ENCODE measurements at places on chromosomes 1 and 21.
A peak's percentile ranks its signal among the peaks of the same experiment; 100 is the strongest.

DNA sequence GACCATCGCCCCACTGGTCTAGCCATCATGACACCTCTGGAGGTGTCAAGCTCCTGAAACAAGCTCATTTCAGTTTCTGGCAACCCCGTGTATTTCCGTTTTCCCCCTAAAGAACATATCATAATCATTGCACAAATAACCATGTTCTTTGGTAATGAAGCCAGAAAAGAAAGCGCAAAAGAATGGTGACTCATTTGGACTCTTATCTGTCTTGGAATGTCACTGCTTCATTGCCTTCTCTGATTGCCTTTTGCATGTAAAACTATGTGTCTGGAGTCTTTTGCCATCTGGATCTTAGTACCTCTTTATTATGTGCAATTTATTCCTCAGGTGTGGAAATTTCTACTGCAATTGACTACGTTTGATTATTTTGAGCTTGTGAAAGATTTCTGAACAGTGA, 110.5 kb downstream of the COLGALT2 start:
- DNase-seq: no peak

GRCh38 chr1:204404629-204405028, 7.0 kb downstream of the PPP1R15B start:
- no peak for DNase-seq

GRCh38 chr1:3924186-3924824, 24.2 kb upstream of the C1orf174 start:
- DNase-seq: no peak

DNA sequence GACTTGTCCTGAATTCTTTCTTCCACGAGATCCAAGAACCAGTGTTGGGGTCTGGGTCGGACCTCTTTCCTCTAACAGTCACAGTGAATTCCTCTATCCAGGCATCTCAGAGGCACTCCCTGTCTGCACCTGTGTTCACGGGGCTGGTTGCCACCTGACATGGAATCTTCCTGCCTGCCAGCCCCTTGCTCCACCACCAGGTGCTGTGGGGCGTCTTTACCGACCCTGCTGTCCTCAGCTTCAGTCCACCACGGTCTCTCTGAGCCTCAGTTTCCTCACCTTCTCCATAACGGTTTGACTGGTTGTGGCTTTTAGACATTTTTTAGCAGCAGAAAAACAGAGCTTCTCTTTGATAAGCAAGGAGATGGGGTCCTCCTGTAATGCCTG, 62.7 kb downstream of the SDC3 start:
- DNase-seq: no peak

DNA sequence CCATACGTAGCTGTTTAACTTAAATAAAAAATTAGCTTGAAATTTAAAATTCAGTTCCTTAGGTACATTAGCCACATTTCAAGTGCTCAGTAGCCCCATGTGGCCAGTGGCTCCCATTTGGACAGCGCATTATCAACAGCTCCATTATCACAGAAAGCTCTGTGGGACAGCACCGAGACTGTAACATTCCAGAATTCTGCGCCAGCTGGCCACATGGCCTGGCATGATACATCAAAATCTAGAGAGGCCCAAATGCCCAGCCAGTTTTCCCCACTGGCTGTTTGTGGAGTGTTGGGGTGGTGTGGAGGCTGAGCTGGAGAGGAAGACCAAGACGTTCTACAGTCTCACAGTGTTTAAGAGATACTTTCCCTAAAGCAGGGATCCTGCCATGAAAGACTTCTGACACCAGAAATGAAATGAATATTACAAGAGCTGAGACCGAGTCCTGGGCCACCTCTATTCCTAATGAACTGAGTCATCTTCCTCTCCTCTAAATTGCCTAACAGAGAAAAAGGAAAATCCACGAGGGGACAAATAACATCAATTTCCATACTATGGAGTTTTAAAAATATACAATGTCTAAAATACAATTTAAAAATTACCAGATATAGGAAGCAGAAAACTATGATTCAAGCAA, 27.3 kb upstream of the ACTA1 start:
- DNase-seq: no peak

DNA sequence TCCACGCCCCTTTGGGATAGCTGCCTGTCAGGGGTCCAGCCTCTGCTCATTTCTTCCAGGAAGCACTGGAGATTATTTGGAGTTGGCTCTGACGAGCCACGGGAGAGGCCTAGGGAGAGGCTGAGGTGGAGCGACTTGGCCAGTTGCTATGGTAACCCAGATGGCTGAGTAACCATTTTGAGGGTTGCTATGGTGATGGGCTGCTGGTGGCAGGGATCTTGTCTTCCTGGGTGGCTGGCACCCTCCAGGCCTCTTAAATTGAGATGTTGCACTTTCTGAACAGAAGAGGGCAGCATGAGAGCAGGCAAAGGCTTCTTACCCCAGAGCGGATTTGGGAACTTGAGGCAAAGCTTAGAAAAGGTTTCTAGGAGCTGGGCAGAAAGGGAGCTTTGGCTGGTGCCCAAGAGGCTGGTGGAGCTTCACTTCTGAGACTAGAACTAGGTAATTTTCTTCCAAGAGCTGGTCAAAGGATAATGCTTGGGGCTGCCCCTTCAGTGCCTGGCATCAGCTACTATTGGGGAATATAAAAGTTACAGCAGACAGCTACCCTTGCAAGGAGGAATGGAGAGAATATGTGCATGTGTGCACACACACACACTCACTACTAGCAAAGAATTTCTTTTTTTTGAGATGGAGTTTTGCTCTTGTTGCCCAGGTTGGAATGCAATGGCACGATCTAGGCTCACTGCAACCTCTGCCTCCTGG, 72.5 kb downstream of the NDUFS5 start:
- DNase-seq: peak; percentile 69

GRCh38 chr1:189431447-189431846, 1046.2 kb downstream of the BRINP3 start:
- no peak for DNase-seq

DNA sequence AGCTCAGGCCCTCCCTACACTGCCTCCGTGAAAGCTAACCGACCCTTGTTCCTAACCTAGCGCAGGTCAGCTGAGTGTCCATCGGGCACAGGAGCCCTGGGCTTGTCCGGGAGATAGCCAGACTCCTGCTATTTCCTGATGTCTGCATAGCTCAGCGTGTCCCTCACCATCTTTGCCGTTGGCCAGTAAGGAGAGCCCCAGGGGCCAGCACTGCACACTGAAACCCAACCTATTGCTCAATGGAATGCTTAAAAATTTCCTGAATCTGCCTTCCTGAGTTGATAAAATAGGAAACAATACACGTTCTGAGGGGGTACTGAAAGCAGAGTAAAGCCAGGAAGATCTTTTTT, 2.2 kb downstream of the RUNX1 start:
- no peak for DNase-seq

GRCh38 chr1:160759740-160760139, 20.7 kb downstream of the SLAMF7 start:
- DNase-seq: no peak

GRCh38 chr1:8382608-8383505, 64.9 kb downstream of the SLC45A1 start:
- DNase-seq: no peak

- no peak for DNase-seq
These were observed 1.0 kb downstream of the AKR7A2 start for GRCh38 chr1:19310720-19311502.

DNA sequence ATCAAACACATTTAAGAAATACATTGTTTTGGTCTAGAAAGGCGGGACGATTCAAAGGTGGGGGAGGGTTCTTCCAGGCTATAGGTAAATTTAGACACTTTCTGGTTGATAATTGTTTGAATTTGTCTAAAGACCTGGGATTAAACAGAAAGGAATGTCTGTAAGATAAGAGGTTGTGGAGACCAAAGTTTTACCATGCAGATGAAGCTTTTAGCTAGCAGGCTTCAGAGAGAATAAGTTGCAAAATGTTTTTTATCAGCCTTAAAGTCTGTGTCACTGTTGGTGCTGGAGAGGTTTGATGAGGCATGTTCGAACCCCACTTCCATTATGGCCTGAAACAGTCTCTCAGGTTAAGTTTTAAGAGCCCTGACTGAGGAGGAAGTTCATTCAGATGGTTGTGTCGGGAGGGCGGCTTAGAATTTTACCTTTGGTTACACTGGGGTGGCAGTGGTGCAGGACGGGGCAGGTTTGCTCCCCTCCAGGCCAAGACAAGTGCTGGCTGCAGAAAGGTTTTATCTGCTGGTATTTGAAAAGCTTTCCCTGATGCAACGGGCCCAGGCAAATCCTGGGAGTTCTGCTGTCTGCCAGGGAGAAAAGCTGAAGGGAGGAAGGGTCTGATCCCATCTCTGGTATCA, 16.0 kb upstream of the SLC2A5 start:
- DNase-seq: no peak

DNA sequence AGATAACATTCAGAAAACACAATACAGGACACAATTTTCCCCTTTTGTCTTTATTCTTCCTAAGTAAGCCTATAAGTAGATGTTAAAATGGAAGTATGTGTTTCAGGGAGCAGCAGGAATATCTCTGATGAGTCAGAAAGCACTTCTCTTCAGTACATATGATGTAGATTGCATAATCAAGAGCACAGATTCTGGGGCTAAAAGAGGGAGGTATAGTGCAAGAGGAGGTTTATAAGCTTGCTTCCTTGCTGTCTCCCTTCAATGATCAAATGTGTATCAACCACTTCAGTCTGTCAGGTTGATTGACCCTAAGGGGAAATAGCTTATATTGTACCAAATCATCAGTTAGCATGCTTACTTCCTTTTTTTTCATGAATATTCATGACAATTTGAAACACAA, 822.8 kb downstream of the BRINP3 start:
- no peak for DNase-seq

GRCh38 chr1:76066394-76066793, 8.2 kb upstream of the ST6GALNAC3 start:
- no peak for DNase-seq

- no peak for DNase-seq
These were observed 123.2 kb upstream of the TNFSF4 start for GRCh38 chr1:173330149-173330951.

DNA sequence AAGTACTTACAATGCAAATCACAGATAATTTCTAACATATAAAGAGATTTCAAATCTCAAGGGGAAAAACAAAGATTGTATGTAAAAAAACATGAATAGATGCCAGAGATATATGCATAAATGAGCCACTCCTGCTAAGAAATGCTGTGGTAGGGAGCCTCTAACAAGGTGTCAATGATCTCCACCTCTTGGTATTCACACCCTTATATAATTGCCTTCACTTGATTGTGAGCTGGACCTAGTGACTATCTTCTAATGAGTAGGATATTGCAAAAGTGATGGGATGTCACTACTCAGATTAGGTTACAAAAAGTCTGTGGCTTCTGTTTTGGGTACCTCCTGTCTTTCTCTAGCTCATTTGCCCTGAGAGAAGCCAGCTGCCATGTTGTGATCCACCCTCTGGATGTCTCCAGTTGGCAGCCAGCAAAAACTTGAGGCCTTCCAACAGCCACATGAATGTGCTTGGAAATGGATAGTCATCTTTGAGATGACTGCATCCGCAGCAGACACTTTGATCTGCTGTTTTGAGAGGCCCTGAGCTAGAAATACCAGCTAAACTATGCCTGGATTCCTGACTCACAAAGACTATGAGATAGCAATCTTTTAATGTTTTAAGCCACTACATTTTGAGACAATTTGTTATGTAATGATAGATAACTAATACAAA, 196.1 kb upstream of the FGGY start:
- DNase-seq: no peak

DNA sequence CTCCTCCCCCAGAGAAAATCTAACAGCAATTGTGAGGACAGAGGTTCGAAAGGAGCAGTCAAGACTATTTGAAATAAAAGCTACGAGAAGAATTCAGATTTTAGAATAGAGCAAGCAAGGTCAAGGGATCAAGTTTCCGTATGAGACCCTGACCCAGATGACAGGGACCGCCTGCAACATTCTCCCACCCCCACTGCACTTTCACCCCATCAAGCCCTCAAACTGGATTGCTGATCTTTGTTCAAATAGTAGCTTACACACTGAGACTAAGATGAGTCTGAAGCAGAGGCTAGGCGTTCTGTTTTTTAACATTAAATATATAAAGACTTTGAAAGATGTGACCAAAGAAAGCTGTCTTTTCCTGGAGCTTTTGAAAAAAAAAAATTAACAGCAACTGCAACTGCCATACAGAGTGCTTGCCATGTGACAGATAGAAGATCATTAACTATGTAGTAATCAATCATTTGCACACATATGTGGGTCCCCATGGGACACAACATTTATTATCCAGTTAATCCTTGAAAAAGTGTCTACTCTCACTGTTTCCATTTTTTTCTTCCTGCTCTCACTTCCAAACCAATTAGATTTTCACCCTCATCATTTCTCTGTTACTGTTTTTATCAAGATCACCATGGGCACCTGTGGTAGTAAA, 120.0 kb downstream of the GRIK1 start:
- DNase-seq: no peak

- DNase-seq: no peak
These were observed 93.7 kb downstream of the CTH start for GRCh38 chr1:70504821-70505193.

- DNase-seq: no peak
These were observed 78.4 kb downstream of the HS2ST1 start for GRCh38 chr1:86992861-86993260.

All from smooth muscle cell of the brain vasculature (primary cell).